ENCODE measurements at places on chromosomes 13 and 19. TPM values are rescaled to one million over a fixed set of nuclear protein-coding genes. Genes with fewer than 3 reads are reported as not detected.

Gene C5AR1
- total RNA-seq: 5.1 TPM

- no peak for DNase-seq
Measured at GRCh38 chr13:112464720-112465119, 88.6 kb downstream of the SPACA7 start.

Gene ZNF682
- total RNA-seq: 26.2 TPM

GRCh38 chr13:36920616-36921185, 663 bp upstream of the SMAD9 start:
- no peak for DNase-seq

DNA sequence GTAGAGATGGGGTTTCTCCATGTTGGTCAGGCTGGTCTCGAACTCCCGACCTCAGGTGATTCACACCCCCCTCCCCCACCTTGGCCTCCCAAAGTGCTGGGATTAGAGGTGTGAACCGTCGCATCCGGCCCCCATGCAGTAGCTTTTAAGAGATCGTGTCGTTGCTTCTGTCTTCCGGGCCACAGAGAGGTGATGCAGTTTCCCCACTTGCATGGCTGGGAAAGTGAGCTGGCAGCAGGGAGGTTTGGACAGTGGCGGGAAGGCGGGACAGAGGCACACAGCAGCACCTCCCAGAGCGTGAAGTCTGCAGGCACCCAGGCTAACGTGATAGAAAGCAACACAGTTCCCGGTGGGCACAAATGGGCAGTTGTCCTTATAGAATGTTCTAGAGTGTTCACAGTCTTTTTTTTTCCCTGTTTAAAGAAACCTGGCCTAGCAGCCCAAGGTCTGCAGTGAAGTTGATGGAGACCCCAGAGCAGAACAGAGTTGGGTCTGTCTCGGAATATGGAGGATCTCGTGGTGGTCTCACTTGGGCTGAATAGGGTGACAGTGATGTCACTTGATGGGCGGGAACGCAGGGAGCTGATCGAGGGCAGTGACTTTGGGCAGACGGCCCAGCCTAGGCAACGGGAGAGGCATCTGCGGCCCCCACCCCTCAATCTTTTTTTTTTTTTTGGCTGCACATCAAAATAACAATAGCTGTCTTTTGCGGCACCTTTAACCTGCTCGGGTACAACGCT, 4.9 kb downstream of the UHRF1 start:
- DNase-seq: no peak

DNA sequence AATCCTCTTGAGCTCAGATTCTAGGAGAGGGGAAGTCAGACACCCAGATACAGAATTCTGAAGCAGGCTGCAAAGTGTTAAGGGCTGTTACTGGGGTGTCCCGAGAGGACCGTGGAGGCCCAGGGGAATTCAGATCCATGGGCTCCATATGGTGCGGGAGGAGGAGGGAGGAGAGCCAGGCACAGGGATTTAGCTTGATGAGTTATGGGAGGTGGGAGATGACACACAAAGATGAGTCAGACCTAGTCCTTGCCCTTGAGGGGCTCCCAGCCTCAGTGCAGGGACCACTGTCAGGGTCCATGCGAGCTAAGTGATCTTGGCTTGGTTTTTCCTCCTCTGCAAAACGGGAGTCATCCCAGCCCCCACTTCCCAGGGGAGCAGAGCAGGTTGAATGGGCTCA, 14.4 kb upstream of the GIPR start:
- DNase-seq: no peak

Gene VSIG10L
- total RNA-seq: 2.1 TPM

Gene PLIN5
- total RNA-seq: 30.3 TPM

DNA sequence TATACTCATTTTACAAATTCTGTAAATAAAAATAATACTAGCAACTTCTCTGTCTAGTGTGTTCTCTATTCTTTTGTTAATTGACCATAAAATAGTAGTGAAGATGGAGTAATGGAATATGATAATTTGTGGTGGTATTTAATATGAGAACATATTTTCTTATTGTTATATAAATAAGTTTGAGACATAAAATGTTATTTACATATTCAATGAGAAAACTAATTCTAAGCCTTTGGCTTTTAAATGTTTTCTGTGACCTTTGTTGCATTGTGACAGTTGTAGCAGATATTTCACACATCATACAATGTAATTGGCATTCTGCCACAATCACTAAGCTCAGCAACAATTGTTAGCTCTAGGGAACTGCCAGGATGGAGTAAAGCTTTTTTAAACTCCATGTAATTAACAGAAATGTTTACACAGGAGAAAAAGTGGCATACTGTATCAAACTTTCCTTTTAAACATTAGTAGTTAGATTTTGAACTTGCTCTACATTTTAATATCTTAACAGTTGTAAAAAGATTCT, 562.1 kb upstream of the PCDH9 start:
- DNase-seq: no peak

Gene GPR4
- total RNA-seq: 5.1 TPM

Gene SHC2
- total RNA-seq: 27.6 TPM

Gene NTF4
- 20.6 TPM for total RNA-seq

GRCh38 chr19:55418185-55418584, 10.6 kb upstream of the UBE2S start:
- DNase-seq: peak; percentile 62

GRCh38 chr13:51921790-51922740, 60.3 kb downstream of the CCDC70 start:
- no peak for DNase-seq

Gene ZSWIM4
- 8.1 TPM for total RNA-seq

GRCh38 chr19:47035127-47036096, 13.0 kb downstream of the TMEM160 start:
- DNase-seq: peak; percentile 93

DNA sequence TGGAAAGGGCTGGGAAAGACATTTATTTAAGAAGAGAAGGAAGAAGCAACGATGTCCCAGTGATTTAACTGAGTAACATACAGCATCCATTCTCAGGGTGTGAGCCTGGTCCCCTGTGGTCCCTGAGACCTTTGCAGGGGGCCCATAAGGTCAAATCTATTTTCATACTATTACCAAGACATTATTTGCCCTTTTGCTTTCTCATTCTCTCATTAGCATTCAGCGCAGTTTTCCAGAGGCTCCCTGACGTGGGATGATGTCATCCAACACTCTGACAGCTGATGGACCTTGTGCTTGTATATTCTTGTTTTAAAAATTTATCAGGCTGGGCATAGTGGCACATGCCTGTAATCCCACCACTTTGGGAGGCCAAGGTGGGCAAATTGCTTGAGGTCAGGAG, 18.3 kb upstream of the HNRNPUL1 start:
- DNase-seq: no peak

Gene PINLYP
- total RNA-seq: 11.8 TPM

GRCh38 chr13:99830931-99831330, 140.6 kb downstream of the ZIC5 start:
- no peak for DNase-seq

- DNase-seq: peak; percentile 54
Measured at GRCh38 chr19:32287811-32288227, 57.6 kb upstream of the ZNF507 start.

DNA sequence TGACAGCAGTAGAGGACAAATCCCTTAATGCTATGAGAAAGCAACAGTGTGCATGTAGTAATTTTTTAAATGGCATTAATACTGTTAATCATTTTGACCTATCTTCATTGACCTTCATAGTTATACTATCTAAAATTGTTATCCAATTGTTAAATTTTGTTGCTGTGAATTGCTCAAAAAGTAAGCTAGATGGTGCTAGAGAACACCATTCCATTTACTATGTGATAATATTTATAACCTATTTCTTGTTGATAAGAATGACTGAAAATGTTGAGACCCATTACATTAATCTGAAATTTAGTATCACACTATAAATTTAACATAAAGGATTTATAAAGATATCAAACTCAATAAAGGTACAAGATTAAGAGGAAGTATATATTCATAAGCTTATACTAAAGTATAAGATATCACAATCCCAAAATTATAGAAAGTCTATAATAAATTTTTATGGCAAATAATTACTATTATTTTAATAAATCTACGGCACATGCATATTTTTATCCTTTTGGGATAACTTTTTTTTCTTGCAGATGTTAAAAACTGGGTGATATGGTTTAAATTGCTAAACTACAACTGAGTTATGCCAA, 1573.3 kb downstream of the PCDH9 start:
- no peak for DNase-seq

GRCh38 chr19:41443813-41444455, 978 bp downstream of the ERICH4 start:
- DNase-seq: no peak

DNA sequence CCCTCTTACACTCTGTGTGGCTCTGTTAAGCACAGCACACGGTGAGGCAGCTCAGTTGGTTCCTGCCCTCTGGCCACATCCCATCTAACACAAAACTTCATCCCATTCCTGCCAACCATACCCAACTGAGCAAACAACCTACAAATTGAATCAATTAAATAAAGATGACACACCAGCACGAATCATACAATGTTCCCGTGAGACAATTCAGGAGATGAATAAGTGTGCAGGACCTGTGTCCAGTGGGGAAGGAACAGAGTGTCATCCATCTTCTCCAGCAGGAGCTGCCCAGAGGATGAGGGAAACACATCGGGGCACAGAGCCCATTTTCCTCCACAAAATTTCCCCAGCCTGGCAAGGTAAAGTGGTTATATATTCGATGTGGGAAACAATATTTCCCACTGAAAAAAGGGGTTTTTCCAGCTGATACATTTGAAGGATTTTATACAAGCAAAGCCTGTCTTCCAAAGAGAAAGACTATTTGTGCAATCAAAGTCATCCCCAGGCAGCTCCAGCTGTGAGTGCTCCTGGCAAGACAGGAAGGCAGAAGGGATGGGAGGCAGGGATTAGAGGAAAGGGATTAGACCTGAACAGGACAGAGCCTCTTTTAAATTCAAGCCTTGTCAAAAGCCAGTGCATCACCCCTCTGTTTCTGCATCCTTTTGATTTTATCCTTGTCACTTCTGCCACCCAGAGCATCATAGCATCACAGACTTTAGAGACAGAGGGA, 240.2 kb downstream of the LHFPL6 start:
- DNase-seq: no peak

- DNase-seq: no peak
Measured at GRCh38 chr13:25192936-25193335, 20.8 kb upstream of the AMER2 start.

DNA sequence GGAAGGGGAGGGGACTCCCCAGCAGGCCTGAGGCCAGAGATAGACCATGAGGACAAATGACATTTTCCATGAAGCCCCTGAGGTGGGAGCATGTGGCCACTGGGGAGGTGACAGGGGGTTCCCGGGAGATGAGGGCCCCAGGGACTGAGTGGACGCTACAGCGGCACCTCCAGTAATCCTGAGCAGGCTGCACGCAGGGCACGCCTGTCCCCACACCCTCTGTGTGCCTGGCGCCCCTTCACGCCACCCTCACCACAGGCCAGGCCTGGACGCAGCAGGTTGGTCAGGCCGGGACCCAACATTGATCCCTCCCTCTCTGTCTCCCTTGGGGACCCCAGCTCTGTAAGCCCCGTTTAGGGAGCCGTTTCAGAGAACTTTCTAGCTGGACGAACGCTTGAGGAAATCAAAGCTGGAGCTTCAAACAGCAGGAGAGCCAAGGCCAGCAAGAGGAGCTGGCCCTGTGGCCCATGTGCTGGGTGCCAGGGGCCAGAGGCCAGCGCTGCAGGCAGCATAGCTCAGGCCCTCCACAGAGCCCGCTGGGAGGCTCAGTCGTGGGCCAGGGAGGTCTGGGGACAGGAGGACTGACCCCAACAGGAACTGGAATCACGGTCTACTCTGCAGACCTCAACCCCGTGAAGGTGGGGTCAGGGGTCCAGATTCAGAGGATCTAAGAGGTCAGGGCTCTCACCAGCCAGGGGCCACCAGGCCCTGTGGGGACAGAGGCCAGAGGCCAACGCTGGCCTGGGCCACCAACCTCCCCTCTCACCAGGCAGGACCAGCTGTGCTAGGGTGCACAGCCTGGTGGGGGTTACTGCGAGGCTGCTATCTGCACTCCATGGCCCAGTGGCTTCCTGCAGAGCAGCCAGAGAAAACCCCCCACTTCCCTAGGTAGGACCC, 14.6 kb downstream of the LSM4 start:
- no peak for DNase-seq

- no peak for DNase-seq
Measured at GRCh38 chr19:13795595-13796300, 505 bp downstream of the ZSWIM4 start.

Gene ZNF681
- 6.8 TPM for total RNA-seq

GRCh38 chr19:41225238-41226052, 6.4 kb downstream of the AXL start:
- peak; percentile 60 for DNase-seq

Gene TJP3
- total RNA-seq: 59.7 TPM

- DNase-seq: no peak
Measured at GRCh38 chr19:54136086-54136863, 1.3 kb upstream of the CNOT3 start.

Gene ZNF57
- total RNA-seq: 9.6 TPM

Gene NANOS2
- not detected for total RNA-seq

DNA sequence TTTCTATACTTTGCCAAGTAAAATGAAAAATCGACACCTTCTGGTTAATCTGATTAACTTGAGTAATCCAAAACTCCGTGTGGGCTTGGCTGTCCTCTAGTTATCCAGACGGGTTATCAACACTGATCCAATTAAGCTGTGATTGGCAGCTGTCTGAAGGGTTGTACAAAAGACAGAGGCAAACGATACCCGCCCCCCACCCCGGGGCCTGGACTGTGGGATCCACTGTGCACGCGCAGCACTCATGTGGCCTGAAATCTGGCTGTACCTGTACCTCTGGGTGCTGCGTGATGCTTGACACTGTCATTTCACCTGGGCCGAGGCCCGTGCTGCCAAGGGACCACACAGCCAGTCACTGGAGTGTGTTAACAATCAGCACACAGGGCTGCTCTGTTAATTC, 53.5 kb downstream of the COL4A2 start:
- DNase-seq: no peak

DNA sequence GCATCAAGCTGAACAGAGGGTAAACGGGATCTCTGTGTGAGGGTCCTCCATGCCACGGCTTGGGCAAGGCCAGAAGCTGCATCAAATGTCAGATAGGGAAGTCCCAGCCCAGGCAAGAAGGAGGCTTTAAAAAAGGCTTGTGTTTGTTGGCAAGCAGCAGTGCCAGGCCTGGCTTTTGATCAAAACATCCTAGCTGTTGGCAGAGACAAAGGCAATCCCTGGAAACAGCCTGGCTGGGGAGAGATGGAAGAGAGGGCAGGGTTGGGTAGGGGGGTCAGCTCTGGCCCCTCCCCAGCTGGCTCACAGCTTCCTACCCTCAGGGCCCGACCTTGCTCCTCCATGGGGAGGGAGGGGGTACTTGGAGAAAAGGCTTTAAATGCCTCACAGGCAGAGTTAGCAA, 61.8 kb upstream of the KCTD15 start:
- DNase-seq: peak; percentile 49

Data from ureter (tissue), 1 donor.